ENCODE measurements at places on chromosomes 5 and 9. TPM values are rescaled to one million over a fixed set of nuclear protein-coding genes. Genes with fewer than 3 reads are reported as not detected.

Gene FAM240B
- not detected for total RNA-seq

Gene CARD6
- 3.5 TPM for total RNA-seq

Gene TICAM2
- total RNA-seq: 1.8 TPM

Gene FOXB2
- not detected for total RNA-seq

Gene OTULINL
- total RNA-seq: 67.7 TPM

Gene IFNA4
- not detected for total RNA-seq

Gene FAM81B
- total RNA-seq: not detected

Gene ADGRV1
- total RNA-seq: not detected

Gene CXCL14
- not detected for total RNA-seq

- H3K4me3 ChIP-seq: no peak overlapping the region
- H3K36me3 ChIP-seq: no peaks in the 10 kb centered on the region
- H3K27ac ChIP-seq: no peak overlapping the region
- peaks cover 9% of the 10 kb centered on the region for H3K27me3 ChIP-seq
- no peaks in the 10 kb centered on the region for H3K4me1 ChIP-seq
Observed at GRCh38 chr9:99749641-99750040, 72.0 kb upstream of the NR4A3 start.

DNA sequence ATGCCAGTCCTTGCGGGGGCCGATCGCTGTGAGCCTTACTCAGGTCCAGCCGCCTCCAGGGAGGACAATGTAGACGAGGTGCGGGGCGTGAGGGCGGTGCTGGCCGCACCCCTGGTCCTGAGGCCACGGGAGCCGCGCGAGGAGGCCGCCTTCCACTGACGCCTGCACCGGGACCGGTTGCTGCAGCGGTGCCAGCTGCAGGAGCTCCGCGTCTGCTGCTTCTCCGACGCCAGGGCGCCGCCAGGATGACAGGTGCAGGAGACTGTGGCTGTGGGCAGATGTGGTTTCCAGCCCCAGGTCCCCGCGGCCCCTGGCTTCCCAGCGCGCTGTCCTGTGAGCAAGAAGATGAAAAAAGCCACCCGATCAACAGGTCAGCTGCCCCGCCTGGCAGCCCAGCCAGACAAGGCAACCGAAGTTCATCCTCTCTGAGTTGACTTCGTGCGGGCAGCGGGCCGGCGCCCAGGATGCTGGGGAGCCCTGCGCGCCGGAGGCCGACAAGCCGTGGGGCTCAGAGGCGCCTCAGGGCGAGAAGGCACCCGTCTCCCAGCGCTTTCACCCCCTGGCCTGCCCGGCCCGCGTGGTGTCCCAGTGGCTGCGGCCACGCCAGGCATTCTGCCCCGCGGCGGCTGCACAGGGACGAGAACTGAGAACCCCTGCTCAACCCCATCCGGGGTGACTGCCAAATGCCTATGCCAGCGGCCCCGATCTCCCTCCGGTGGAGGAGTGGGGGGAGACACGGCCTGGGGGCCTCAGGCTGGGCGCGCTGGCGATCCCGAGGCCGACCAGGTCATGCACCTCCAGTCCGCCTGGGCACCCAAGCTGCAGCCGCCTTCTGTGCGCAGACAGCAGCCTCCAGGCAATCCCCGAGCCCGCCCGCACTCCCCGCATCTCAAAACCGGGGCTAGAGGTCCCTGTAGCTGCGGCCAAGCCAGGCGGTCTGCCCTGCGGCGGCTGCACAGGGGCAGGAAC lies 43.4 kb upstream of the BICD2 start:
- peak; percentile 60 for DNase-seq
- no peak overlapping the region for H3K27ac ChIP-seq
- no peaks in the 10 kb centered on the region for H3K36me3 ChIP-seq
- H3K4me3 ChIP-seq: peak overlapping the region; percentile 46
- H3K27me3 ChIP-seq: peaks cover 56% of the 10 kb centered on the region

DNA sequence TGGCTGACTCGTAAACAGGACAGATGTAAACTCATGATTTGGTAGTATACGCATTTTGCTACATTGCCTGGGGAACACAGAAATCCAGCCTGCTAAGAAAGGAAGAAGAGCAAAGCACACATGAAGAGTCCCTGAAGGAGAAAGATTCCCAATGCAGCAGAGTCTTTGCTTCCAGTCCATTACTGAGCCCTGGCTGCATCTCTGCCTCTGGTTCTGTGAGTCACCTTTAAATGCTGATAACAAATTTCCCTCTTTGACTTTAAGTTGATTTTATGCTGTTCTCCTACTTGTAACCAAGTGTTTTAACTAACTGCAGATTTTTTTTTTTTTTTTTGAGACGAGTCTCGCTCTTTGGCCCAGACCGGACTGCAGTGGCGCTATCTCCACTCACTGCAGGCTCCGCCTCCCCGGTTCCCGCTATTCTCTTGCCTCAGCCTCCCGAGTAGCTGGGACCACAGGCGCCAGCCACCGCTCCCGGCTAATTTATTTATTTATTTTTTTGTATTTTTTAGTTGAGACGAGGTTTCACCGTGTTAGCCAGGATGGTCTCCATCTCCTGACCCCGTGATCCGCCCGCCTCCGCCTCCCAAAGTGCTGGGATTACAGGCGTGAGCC lies 8.5 kb upstream of the PRXL2C start:
- peaks cover 9% of the 10 kb centered on the region for H3K27me3 ChIP-seq
- H3K36me3 ChIP-seq: no peaks in the 10 kb centered on the region
- peaks cover 6% of the 10 kb centered on the region for H3K4me1 ChIP-seq
- no peak overlapping the region for H3K4me3 ChIP-seq
- DNase-seq: no peak
- no peak overlapping the region for H3K27ac ChIP-seq

DNA sequence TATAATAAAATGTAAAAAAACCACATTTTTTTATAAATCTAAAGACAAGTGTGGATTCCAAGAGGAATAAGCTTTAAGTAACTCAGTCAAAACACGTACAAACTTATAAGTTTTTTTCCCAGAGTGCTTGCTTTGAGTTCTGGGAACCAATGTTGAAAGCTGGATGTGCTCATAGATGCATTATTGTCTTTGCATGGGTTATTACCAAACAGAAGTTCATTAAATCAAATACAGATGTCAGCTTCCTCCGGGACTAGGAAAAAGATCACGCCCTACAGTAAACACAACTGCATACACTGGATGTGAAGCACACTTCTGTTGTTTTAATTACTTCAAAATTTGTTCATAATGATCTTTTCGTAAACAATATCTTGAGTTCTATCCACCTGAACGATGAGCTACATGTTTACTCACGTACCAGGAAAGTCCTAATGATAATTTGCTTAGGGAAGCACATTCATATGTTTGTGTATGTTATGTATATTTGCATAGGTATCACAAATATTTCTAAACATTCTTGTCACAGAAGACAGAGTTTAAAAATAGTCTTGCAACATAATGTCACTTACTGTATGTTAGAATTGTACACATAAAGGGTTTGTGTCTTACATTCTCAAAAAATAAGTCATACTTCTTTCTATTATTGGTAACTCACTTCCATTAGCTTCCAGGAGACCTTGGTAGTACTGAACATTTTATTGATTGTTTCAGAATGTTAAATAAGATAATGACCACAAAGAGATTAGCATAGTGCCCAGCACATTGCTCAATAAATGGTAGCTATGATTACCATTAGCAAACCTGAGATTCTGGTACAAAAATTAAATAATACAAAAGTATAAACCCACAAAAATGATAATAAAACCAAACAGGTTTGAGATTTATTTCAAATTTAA lies 427.4 kb downstream of the CETN3 start:
- no peaks in the 10 kb centered on the region for H3K4me1 ChIP-seq
- no peaks in the 10 kb centered on the region for H3K27me3 ChIP-seq
- no peak for DNase-seq
- H3K4me3 ChIP-seq: no peak overlapping the region
- H3K36me3 ChIP-seq: no peaks in the 10 kb centered on the region

DNA sequence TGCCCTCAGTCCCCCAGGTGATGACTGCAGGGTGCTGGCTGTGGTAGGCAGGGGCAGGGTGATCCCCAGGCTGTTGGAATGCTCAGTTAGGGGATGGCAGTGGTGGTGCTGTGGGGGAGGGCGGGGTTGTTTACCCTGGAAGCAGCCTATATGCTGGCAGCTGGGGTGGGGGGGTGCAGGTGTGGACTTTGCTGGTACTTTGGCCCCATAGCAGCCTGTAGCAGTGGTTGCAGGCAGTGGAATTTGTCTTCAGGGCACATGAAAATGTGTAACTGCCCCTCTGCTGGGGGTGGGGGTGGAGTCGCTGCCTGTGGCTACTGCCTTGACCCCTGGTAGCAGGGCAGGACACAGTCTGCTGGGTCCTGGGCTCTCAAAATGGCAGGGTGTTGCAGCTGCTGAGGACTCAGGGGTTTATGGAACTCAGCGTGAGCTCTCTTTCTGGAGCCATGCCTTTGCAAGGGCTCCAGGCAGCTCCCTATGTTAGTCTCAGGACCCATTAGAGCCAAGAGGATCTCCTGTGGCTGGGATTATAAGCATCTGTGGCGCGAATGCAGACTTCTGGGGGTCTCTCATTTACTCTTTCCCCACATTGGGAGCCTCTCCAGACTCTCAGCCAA lies 65.0 kb downstream of the RMI1 start:
- H3K36me3 ChIP-seq: no peaks in the 10 kb centered on the region
- H3K4me3 ChIP-seq: no peak overlapping the region
- H3K4me1 ChIP-seq: peaks cover 6% of the 10 kb centered on the region
- peaks cover 2% of the 10 kb centered on the region for H3K27me3 ChIP-seq
- DNase-seq: no peak

DNA sequence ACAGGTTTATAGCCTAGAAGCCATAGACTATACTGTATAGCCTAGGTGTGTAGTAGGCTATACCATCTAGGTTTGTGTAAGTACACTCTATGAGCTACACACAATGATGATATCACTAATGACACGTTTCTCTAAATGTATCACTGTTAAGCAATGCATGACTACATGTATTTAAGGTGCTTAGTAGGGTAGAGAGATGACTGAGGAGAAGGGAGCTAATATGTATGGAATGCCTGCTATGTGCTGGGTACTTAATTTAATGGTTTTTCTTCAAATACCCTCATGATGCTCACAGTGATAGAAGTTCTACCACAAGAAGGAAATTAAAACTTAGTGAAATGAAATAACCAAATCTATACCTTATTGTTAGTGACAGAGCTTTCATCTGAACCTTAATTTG lies 1785.5 kb downstream of the EFNA5 start:
- no peak overlapping the region for H3K27ac ChIP-seq
- H3K4me3 ChIP-seq: no peak overlapping the region
- H3K4me1 ChIP-seq: no peaks in the 10 kb centered on the region
- no peaks in the 10 kb centered on the region for H3K36me3 ChIP-seq

GRCh38 chr9:88236511-88237478 lies 98.5 kb upstream of the SPATA31C2 start:
- no peak for DNase-seq
- no peaks in the 10 kb centered on the region for H3K36me3 ChIP-seq
- peaks cover 5% of the 10 kb centered on the region for H3K4me1 ChIP-seq

- DNase-seq: no peak
- no peaks in the 10 kb centered on the region for H3K4me1 ChIP-seq
- no peak overlapping the region for H3K27ac ChIP-seq
- no peaks in the 10 kb centered on the region for H3K36me3 ChIP-seq
Observed at GRCh38 chr5:142663246-142663645, 22.6 kb downstream of the FGF1 start.

DNA sequence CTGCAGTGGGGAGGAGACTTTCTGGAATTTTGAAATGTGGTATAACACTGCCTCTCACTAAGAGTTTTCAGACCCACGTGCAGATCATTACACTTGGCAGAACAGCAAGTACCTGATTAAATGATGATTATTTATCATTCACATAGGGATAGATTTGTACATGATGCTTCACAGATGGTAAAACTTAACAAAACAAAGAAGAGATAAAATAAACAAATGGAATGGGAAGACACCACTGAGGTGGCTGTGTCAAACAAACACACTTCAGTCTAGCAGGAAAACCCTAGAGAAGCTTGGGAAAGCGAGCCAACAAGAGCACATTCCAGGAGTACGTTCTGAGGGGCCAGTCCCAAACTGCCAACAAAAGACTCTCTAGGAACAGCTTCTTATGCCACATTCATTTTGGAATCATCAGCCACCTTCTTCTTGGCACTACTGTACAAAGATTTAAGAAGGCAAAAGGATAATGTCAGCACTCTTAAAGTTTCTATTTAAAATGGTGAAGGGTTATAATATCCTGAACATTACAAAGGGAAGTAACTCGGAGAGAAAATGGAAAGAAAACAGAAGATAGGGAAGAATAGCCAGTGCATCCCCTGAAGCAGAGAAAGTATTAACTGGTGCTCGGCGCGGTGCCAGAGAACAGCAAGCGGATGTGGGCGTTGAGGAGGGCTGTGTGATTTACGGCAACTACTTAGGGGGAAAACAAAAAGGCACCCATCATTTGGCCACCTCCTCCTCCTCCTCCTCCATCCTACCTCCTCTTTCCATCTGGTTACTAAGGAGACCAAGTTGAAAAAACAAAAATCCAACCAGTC lies 1.6 kb downstream of the MED27 start:
- no peak for DNase-seq
- no peak overlapping the region for H3K27ac ChIP-seq
- H3K4me1 ChIP-seq: peaks cover 23% of the 10 kb centered on the region
- peaks cover 4% of the 10 kb centered on the region for H3K27me3 ChIP-seq

- DNase-seq: peak; percentile 43
- H3K4me3 ChIP-seq: peak overlapping the region; percentile 25
- peaks cover 21% of the 10 kb centered on the region for H3K4me1 ChIP-seq
- no peaks in the 10 kb centered on the region for H3K36me3 ChIP-seq
Observed at GRCh38 chr5:172412724-172413286, 41.5 kb downstream of the SH3PXD2B start.

DNA sequence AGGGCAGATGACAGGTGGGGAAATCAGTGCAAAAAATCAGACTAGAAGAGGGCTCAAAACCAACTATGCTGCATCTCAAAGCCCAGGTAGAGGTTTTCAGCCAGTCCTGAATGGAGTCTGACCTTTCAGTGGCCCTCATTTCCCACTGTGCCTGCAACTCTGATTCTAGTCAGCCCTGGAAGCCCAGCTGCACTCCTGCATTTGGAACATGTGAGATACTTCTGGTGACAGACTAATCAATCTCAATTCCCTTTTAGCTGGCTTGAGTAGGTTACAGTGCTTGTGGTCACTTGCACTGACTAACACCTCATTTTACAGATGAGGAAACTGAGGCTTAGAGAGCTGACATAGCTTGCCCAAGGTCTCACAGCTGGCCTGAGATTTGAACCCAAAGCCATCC lies 7.9 kb upstream of the ACSL6 start:
- peaks cover 53% of the 10 kb centered on the region for H3K4me1 ChIP-seq
- peak overlapping the region; percentile 53 for H3K4me3 ChIP-seq
- no peak for DNase-seq
- peak overlapping the region; percentile 57 for H3K27ac ChIP-seq
- peaks cover 43% of the 10 kb centered on the region for H3K27me3 ChIP-seq

Measured in activated naive CD8-positive, alpha-beta T cell treated with anti-CD3 and anti-CD28 coated beads, Interleukin-2, amount 10 ng/mL, durations not matched to agents 7 days and 5 days (primary cell).